ENCODE measurements at places on chromosomes 2 and 18.

GRCh38 chr2:64742678-64743077 is 89.0 kb upstream of the SERTAD2 start:
- DNase-seq, result no peak

DNA sequence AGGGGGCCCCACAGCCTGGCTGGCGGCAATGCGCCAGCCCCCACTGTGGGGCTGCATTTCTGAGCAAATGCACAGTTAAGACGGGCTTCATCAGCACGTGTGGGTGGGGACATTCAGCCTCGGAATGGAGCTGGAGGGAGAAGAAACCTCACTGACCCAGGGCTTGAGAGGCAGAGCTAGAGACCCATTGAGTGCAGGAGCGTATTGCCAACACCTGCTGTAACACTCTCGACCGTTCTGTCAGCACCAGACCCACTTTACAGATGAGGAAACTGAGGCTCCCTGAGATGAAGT is 200.9 kb upstream of the RAB6C start:
- DNase-seq, result no peak

DNA sequence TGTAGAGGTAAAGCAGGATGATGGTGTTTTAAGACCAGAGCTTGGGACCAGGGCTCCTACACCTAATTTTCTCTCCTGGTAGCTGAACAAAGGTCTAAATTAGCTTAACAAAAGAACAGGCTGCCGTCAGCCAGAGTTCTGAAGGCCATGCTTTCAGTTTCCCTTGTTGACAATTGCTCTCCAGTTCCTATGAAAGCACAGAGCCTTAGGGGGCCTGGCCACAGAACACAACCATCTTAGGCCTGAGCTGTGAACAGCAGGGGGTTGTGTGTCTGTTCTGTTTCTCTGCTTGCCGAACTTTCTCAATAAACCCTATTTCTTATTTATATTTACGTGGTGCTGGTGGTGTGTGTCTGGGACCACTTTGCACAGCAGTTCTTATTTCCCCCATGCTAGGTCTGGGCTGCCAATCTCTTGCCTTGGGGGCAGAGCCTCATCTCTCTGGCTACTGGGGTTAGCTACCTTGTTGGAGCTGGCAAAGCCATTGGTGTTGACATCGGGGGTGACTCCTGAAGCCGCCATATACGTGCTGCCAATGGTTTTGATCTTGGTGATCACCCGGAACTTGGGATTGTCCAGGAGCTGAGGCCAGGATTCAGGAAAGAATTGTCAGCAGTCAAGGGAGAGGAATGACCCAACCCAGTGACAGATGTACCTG is 29.0 kb downstream of the CENPO start:
- no peak for DNase-seq

DNA sequence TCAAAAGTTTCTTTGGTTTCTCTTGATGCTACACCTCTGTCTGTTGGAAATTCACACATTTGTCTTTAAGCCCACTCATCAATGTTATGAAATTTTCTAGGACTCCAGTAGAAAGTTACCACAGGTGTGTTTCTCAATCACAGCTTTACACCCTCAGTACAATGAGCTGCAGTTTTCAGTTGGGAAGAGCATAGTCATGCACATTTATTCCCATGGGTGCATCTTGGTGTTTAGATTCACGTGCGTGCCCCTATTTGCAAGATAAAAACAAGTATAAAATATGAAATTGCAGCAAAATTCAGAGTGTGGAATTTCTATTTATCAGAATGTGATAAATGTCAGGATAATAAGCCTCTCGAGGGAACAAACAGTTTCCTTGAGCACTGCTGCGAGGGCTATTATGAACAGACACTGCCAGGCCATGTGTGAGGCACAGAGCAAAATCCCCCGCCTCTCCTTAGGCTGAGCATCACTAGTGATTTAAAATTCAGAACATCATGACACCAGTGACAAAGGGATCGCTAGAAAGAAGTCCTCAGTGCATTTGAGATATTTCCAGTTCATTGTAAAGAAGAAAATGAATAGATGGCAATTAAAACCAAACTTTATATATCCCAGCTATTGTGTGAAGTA is 512.2 kb upstream of the TCF4 start:
- DNase-seq, result no peak
